ENCODE measurements at places on chromosomes 4 and X.

GRCh38 chr4:61638591-61638990, 438.5 kb downstream of the ADGRL3 start:
- no peak for DNase-seq

DNA sequence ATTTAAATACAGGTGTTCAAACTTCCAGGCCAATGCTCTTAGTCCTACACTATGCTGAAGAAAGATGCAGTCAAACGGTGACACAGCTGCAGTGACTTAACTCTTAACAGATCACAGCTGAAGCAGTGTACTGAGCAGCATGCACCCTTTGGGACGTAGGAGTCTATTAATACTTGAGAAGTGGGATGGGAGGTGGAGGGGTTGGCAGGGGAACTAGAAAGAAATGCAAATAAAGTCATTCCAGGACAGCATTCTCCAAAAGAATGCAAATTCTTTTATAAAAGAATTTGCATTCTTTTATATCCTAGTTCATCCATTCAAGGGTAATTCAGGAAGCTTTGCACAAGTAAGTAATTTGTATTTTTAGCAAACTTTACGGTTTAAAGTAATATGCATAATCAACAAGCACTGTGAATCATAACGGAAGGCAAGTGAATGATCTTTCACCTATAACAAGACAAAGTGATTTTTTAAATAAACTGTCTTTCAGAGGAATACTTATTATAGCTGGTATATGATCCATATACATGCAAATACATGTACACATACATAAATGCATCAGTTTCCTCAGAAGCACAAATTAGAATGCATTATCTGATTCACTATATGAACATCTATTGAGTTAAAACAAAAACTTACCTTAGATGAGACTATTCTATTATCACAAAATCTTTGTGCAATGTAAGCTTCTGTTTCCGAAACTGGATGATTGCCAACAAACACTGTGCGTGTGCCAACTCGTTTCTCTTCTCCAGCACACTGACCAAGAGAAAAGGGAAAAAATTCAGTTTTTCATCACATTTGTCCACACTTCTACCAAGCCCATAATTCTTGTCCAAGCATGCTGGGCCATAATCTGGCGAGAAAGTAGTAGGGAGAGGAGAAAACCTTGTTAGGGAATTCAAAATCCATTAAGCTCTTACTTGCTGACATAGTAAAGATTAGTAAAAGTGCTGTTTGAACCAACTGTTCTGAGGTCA, 106.5 kb downstream of the ATP11C start:
- DNase-seq: no peak

GRCh38 chr4:48963042-48963679, 22.9 kb upstream of the CWH43 start:
- DNase-seq: peak; percentile 49

DNA sequence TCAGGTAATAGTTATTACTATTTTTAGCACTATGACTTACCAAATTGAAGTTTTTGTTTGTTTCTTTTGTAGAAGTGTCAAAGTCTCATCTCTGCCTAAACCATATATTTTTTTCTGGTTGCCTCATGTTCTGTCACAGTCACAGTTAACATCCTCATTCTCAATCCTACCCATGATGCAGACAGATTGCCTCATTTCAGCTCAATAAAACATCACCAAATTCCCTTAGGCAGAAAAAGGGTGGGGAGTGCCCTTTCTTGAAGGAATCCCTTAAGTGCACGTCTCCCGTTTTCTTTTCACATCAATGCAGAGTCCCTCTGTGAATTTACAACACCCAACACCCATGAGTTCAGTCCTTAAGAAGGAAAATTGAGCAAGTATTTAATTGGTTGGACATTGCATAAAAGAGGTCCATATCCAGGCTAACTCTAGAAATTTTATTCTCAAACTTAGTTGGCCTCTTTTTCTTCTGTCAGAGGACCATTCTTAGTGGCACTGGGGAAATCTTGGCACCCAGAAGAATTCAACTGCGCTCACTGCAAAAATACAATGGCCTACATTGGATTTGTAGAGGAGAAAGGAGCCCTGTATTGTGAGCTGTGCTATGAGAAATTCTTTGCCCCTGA, 103.7 kb upstream of the BMPR1B start:
- DNase-seq: no peak

GRCh38 chr4:33425936-33426335, 2705.8 kb downstream of the PCDH7 start:
- DNase-seq: no peak

- DNase-seq: no peak
These were observed 1040.7 kb upstream of the INTU start for GRCh38 chr4:126592088-126592487.

DNA sequence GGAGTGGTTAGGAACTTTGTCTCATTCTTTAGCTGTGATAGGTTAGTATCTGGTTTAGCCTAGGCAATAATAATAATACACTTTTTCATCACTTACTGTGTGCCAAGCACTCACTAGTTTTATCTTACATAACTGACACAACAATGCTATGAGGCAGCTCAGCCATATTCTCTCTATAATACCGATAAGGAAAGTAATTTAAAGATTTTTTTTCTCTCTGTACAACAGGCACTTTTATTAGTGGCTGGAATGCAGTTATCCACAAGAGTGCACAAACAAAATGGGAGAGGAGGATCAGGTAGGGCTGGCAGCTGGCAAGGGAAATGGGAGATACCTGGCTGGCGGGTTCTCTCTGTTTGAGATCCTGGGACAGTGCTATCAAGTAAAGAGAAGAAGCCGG, 7.6 kb downstream of the RELL1 start:
- no peak for DNase-seq

DNA sequence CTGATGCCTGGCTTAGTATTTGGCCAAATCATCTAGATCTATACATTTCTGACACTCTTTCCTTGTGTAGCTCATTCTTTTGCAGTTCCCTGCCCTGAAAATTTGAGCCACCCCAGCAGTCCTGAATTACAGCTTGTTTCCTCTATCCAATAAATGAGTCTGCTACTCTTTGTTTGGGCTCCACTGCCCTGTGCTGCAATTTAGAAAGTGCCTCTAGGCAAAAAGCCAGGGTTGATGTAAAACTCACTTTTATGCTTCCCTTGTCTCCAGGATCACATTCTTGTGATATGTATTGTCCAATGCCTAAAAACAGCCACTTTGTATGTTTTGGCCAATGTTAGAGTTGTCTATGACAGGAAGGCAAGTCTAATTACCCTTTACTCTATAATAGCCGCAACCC, 101.7 kb upstream of the MAP3K15 start:
- DNase-seq: no peak

GRCh38 chrX:70336767-70337166, 46.9 kb downstream of the KIF4A start:
- no peak for DNase-seq

- DNase-seq: no peak
These were observed 76.1 kb downstream of the SLIT2 start for GRCh38 chr4:20327808-20328207.

DNA sequence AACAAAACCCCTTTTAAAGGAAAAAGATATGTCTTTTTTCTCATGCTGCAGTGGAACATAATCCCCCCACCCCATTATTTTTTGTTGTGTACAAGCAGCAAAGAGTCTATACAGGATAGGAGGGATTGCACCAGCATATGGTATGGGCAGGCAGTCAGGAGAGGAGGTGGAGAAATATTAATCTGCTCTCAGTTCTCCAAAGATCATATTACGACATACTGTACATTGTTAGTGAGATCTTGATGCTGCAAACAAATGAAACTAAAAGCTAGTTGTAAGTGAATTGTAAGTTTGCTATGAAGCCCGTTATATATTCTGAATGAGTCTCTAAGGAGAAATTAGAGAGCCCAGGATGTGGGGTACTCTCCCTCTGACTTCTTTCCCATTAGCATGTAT, 75.3 kb downstream of the RAPGEF2 start:
- no peak for DNase-seq

GRCh38 chrX:100830547-100830946, 10.4 kb downstream of the CSTF2 start:
- no peak for DNase-seq

DNA sequence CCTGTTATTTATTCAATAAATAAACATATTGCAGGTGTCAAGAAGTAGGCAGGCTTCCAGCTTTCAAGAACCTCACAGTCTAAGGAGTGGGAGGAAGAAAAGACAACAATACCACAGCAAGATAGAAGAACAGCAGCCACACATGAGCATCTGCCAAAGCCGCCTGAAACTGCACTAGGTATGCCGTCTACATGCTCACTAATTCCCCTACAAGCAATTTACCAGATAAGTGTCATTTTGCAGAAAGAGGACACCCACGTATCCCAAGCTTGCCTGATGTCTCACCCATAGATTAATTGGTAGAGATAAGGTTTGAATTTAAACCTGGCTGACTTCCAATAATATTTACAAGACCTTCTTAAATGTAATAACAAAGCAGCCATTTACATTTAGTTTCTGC, 439.4 kb upstream of the CPEB2 start:
- no peak for DNase-seq

DNA sequence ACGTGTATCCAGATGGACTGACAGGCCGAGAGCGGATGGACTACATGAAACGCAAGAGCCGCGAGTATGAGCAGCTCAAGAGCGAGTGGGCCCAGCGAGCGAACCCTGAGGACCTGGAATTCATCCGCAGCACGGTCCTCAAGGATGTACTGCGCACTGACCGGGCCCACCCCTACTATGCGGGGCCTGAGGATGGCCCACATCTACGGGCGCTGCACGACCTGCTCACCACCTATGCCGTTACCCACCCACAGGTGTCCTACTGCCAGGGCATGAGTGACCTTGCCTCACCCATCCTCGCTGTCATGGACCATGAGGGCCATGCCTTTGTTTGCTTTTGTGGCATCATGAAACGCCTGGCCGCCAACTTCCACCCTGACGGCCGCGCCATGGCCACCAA, 14.6 kb upstream of the RBM3 start:
- no peak for DNase-seq

Measured in urinary bladder (tissue), 4 donors.